ENCODE measurements at places on chromosomes 1 and 21.

DNA sequence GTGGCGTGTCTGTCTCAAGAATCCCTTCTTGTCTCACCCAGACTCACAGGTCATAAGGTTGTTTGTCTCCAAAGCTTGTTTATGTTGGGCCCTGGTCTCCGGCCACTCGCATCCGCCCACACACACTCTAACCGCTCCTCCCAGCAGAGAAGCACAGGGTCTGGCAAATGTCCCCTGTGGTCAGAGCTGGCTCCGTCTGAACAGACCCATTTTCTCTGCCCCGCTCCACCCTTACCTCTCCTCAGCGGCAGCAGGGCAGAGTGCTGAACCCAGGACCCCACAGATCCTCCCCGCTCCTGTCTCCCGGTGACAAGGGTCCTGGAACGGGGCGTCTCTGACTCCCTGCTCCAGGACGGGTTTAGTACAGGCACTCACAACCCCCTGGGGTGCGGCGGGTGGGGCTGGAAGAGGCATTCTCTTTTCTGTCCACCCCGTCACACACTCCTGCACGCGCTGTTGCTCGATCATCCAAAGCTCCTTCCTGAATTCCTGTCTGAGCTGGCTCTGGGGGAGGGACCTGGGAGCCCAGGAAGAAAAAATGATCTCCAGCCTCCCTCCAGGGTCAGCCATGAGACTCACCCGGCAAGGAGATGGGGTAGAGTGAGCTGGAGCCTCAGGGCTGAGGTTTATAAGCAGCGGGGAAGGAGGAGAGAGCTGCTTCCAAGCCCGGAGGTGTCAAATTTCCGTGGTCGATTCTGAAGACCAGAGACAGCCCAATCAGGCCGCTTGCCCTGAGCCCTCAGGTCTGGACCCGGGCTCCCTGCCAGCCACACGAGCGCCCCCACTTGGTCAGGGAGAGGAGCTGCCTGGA is at the start of gene S100A13:
TSS of gene S100A13 (minus strand) at position 602 of the 811 bp plus-strand sequence. CDS start 1,033 bp downstream, outside the sequence.
- DNase-seq, result no peak

GRCh38 chr1:67840449-67840848 is 7.2 kb upstream of the GNG12 start:
- no peak for DNase-seq

DNA sequence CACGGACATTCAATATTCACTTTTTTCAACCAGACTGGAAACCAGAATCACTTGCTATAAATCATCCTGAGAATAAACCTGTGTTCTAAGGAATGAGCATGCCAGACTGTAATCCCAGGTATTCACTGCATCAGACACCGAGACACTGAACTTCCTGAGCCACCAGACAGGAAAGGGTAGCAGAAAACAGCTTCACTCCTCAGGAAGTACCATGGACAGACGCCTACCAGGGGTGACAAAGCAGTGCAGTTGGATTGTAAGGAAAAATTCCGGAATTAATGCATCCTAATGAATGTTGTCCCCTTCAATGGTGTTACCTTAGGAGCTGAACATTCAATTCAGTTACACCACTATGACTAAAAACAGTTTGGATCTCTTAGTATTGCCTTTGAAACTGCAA is 156.1 kb downstream of the PIGK start:
- DNase-seq, result no peak

DNA sequence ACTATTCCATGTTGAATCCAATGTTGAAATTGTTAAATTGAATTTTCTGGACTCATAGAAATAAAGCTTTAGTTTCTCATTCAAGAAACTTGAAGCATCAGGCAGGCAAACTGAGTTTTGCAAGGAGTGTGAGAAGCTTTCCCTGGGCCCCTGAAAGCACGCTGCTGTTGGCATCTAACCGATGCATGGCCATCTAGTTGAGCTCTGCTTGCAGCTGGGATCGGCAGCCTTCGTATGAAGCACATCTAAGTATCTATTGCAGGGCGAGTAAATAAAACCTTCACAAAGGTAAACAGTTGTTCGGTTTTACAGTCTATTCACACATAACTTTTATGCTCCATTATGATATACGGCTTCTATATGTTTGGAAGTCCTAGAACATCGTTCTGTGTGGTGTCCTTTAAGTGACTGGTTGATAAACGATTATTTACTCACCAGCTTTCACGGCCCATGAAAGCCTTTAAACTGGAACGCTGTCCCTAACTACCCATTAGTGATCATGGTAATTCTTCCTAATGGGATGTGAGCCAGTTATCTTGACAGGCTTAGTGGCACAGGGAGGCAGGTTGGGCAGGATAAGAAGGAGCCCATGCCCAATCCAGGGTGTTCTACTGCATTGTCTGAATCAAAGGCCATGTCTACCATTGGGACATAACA is 71.7 kb downstream of the SEC16B start:
- no peak for DNase-seq

- DNase-seq, result no peak
Measured at GRCh38 chr1:22855668-22856606, 116.7 kb downstream of the LACTBL1 start.

All from CD4-positive, alpha-beta T cell treated with Interleukin-17A for 1 hour (primary cell).